NCI-H1417 (cell line): ENCODE measurements at places on chromosomes 3 and 15.

GRCh38 chr15:42185801-42186200, 22.3 kb downstream of the VPS39 start:
- no peak for DNase-seq

DNA sequence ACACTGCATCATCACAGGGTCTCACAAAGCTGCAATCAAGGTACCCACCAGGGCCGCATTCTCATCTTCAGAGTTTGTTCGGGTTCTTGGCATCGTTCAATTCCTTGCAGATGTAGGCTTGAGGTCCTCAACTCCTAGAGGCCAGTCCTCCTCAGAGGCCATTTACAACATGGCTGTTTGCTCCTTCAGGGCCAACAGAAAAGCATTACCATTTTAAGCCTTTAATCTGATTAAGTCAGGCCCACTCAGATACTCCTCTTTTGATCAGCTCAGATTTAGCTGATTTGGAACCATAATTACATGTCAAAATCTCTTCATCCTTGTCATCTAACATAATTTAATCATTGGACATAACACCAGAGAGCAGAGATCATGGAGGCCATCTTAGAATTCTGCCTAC, 55.4 kb downstream of the BFSP2 start:
- DNase-seq: no peak

DNA sequence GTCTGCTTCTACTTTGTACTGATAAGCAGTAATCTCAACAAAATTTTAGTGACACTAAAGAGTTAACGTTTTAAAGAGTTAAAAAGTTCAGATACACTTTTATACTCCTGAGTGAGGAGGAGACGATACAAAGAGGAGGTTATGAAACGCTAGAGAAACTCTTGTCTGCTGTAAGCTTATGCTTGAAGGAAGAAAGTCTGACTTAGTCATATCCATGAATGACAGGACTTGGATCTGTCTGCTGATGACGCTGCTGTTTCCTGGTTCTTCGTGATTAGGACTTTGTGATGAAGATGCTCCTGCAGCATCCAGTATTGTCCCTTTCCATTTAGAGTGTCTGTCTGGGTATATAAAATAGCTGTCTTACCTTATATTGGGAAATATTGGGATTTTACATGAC, 15.8 kb downstream of the TCF12 start:
- no peak for DNase-seq

- DNase-seq: no peak
These were observed 265.7 kb downstream of the XXYLT1 start for GRCh38 chr3:195005251-195005620.

DNA sequence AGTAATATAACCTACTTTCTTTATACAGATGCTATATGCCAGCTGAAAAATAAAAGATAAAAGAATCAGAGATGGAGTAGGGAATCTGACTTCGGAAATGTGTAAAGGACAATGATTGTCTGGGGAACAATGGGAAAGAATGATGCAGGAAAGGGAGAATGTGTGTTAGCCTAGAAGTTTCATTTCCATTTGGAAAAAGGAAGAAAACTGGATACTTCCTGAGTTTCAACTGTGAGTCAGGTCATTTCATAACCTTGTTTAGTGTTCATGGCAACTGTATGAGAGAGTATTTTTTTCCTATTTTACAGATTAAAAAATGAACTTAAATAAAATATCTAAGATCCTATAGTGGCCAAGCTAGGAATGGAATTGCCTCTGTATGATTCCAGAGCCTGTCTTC, 261.3 kb upstream of the NECTIN3 start:
- DNase-seq: no peak

- DNase-seq: peak; percentile 98
These were observed 6.4 kb downstream of the THPO start for GRCh38 chr3:184371570-184372018.

DNA sequence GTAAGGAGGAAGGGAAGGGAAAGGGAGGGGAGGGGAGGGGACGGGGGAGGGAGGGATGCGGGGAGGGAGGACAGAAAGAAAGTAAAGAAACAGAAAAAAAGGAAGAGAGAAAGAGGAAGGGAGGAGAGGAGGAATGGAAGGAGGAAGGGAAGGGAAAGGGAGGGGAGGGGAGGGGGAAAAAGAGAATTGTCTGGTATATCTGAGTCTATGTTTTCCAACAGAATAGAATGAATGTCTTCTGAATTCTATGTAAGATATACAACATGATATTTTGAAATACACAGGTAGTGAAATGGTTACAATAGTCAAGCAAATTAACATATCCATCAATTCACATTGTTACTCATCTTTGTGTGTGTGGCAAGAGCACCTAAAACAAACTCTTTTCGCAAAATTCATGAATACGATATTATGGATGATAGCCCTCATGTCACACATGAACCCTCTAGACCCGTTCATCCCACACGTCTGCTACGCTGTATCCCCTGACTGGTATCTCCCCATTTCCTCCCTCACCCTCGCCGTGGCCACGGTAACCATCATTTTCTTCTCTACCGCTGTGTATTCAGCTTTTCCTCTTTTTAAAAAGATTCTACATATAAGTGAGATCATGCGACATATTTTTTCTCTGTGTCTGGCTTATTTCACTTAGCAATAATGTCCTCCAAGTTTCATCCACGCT, 168.9 kb downstream of the XXYLT1 start:
- DNase-seq: no peak
